Ovary (tissue), 10 donors: ENCODE measurements at places on chromosomes 12 and 14. TPM values are rescaled to one million over a fixed set of nuclear protein-coding genes. Genes with fewer than 3 reads are reported as not detected.

Gene ALDH1L2
- total RNA-seq = 0.83 TPM

Gene SERPINA3
- total RNA-seq = 49.6 TPM

Gene MUCL1
- not detected for total RNA-seq

DNA sequence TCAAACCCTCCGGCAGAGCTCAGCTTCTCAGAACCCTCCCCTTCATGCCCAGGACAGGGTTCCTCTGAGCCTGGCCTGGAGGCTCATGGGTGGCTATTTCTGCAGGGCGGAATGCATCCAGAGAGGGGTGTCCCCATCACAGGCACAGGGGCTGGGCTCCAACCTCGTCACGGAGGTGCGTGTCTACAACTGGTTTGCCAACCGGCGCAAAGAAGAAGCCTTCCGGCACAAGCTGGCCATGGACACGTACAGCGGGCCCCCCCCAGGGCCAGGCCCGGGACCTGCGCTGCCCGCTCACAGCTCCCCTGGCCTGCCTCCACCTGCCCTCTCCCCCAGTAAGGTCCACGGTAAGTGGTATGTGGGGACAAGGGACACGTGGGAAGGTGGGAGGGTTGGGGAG, 15.7 kb downstream of the HNF1A start:
- DNase-seq = no peak

Gene FOXN4
- not detected for total RNA-seq

- no peak for DNase-seq
Measured at GRCh38 chr14:52352569-52352968, 38.5 kb downstream of the PTGER2 start.
